ENCODE measurements at places on chromosomes 7 and 10.

DNA sequence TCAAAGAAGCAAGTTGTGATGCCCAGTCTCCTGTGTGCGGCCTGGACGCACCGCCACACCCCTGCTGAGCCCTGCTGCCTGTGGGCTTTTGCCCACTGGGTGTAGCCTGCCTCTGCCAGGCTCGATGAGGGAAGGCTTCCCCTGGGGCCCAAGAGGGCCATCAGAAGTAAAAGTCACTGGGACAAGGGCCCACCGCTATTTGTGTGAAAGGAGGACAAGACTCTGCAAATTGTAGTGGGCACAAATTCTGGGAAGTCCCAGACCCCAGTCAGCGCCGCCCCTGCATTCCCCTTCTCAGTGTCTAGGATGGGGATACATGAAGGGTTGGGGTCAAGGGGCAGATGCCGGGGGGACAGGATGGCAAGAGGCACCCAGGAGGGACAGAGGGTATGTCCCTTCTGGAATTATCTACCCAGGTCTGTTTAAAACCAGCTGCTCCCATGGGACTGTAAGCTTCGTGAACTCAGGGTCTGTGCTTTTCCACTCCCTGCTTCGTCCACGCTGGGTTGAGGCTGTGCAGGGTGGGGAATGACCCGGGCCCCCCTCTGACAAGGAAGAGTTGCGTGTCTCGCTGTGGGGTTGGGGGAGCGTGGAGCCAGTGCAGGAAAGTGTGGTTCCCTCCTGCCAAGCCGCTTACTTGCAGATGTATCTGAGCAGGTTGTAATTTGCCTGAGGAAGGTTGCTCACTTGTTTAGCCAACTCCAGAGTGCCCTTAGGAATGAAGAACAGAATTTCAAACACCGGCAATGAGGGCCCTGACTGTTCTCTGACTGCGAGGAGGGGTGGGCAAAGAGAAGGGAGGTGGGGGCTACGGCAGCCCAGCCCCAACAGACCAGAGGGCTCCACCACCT, 147.2 kb downstream of the MAPK8 start:
- no peak for DNase-seq

- no peak for DNase-seq
Observed at GRCh38 chr10:97388152-97388551, 13.0 kb downstream of the RRP12 start.

DNA sequence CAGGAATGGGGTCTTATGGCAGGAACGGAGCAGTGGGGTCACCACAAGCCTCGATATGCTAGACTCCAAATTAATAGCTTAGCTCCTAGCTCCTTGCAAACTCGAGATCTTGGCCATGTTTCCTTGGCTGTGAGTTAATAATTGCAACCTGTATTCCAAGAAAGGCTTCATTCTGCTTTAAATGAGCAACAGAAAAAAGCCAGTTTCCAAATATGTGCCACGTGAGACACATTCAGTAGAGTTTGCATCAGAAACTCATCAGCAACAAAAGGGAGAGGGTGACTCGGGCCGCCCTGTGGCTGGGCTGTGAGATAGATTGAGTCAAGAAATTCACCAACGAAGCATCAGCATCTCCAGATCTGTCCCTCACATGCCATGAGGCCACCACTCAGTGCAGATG, 112.0 kb downstream of the NPTX2 start:
- DNase-seq: no peak

DNA sequence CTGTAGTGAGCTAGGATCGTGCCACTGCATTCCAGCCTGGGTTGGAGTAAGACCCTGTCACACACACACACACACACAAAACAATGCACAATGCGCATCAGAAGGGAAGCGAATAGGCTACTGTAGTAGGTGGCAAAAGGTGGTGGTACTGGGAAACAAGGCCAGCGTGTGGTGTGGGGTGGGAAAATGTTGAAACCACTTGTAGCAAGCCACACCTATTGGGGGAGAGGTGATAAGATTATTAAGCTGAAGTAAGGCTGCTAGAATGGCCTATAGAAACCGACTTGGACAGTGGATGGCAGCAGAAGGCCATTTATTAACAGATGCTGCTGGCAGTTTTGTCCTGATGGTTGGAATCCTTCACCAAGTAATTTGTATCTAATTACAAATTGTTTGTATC, 7.2 kb upstream of the CHCHD1 start:
- DNase-seq: peak; percentile 18

DNA sequence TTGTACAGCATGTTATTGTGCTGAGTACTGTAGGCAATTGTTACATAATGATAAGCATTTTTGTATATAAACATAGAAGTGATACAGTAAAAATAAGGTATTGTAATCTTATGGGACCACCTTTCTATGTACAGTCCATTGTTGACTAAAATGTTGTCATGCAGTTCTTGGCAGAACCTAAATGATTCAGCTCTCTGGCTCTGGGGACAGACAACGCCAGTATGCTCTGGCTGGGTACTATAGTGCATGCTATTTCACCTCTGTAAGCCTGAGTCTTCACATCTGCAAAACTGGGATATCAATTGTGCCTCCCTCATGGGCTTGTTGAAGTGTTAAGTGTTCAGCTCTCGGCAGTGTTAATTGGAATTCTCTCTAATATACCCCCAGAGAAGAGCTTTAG, 674.3 kb downstream of the INHBA start:
- DNase-seq: no peak

DNA sequence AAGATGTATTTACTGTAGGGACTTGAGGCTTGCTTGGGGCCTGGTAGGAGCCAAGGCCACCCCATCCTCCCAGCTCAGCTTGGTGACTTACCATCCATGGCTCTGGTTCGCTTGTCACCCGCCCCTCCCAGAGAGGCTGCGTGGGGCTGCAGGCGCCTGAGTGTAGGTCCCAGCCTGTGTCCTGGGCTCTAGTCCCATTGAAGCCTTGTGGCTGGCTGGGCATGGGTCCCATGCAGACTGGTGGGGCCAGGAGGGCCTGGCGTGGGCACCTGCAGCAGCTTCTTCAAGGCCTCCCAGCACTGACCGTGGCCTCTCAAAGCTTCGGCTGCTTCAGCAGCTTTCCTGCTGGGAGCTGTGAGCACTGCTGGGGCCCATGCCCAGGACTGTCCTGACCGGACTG, 118.1 kb downstream of the INPP5A start:
- DNase-seq: no peak

GRCh38 chr7:16586081-16586874, 59.3 kb downstream of the ANKMY2 start:
- DNase-seq: no peak

DNA sequence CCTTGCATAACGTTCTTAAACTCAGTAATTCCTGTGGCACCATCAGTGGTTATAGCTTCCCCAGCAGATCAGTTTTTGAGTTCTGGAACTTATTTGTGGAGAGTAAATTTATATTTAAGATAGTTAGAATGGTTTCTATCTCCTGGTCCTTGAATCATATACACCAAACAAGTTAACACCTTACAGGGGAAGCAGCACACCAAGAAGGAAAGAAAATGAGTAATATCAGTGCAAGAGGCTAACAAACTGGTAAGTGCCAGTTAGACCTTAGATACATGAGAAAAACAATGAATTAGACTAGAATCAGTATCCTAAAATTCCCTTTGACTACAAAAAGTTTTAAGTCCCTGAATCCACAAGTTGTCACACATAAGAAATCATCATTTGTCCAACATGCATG, 54.2 kb downstream of the ABI1 start:
- no peak for DNase-seq

GRCh38 chr10:79393221-79393923, 46.1 kb downstream of the PPIF start:
- no peak for DNase-seq

DNA sequence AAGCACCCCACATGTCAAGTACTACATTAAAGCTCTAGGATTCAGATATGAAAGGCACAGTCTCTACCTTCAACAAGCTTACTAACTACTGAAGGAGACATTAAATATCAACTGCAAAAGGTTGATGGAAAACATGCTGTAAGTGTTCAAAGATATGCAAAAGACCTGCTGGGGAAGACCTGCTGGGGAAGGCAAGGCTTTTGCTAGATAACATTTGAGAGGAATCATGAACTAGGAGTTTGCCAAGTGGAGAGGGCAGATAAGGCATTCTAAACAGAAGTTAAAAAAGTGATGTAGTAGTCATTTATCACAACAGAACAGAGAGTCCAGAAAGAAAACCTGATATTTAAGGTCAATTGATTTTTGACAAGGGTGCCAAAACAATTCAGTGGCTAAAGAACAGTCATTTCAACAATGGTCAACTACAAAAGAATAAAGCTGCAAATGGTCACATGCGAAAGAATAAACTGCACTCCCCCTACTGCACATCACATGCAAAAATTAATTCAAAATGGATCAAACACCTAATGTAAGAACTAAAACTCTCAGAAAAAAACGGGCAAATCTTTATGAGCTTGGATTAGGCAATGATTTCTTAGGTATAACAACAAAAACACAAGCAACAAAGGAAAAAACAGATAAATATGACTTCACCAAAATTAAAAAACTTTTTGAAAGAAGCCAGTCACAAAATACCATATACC, 23.0 kb upstream of the MSS51 start:
- no peak for DNase-seq

- peak; percentile 20 for DNase-seq
Observed at GRCh38 chr7:87628780-87629569, 777 bp downstream of the RUNDC3B start.

DNA sequence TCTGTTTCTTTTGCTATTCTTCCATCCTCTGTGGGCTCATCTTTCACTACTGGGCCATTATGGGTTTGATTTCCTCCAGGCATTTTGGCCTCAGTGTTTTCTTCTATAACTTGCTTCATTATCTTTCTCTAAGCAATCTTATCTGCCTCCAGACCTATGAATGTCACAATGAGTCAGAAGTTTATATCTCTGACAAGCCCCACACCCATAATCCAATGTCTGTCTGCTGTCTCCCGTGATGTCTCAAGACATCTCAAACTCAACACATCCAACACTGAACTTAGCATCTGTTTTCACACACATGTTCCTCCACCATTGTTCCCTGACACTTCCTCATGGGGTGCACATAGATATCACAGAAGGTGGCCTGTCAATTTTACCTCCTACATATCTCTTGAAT, 46.7 kb upstream of the RHOBTB1 start:
- no peak for DNase-seq

GRCh38 chr10:62239994-62240393, 28.6 kb downstream of the RTKN2 start:
- DNase-seq: no peak

- no peak for DNase-seq
Observed at GRCh38 chr10:86651631-86652331, 2.6 kb upstream of the OPN4 start.

GRCh38 chr7:96299496-96299895, 22.4 kb downstream of the SLC25A13 start:
- no peak for DNase-seq

DNA sequence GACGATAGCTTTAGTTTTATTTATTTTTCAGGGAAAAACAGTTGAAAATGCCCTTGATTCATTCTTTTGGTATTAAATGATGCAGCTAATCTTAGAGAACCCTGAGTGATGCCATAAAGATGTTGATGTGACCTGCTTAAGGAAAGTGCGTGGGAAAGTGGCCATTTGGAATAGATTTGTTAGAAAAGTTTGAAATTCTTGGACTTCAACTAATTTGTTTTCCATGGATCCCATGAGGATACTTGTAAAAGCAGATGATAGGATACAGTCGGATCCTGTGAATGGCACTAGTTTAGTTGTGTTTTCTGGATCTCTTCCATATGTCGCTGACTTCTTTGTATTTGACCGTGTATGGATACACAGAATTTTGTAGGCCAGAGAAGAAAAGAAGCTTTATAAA, 69.0 kb downstream of the SEPTIN7 start:
- DNase-seq: no peak

GRCh38 chr7:158276414-158277218, 311.0 kb downstream of the PTPRN2 start:
- no peak for DNase-seq

GRCh38 chr10:116627386-116627933, 6.7 kb downstream of the PNLIPRP2 start:
- DNase-seq: peak; percentile 7

- no peak for DNase-seq
Observed at GRCh38 chr10:98405422-98405821, 9.6 kb downstream of the PYROXD2 start.

GRCh38 chr10:43861966-43862751, 213.5 kb upstream of the ZNF32 start:
- DNase-seq: peak; percentile 31

DNA sequence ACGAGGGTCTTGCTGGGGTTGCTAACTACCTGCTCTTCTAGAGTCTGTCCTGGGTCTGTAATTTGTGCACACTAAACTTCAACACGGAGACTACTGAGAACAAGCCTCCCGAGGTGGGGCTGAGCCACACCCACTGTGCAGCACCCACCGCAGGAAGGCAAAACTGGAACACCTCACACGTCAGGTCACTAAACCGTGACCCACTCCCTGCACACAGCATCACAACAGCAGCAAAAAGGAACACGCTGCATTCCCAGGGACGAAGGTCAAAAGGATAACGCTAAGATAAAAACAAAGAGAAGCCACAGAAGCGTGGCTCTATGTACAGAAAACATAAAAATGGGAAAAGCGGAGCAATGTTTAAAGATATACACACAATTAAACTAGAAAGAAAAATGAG, 170.1 kb downstream of the MAD1L1 start:
- no peak for DNase-seq

- no peak for DNase-seq
Observed at GRCh38 chr10:3791974-3792633, 7.1 kb upstream of the KLF6 start.

GRCh38 chr10:112658900-112659638, 212.1 kb downstream of the VTI1A start:
- DNase-seq: peak; percentile 91

DNA sequence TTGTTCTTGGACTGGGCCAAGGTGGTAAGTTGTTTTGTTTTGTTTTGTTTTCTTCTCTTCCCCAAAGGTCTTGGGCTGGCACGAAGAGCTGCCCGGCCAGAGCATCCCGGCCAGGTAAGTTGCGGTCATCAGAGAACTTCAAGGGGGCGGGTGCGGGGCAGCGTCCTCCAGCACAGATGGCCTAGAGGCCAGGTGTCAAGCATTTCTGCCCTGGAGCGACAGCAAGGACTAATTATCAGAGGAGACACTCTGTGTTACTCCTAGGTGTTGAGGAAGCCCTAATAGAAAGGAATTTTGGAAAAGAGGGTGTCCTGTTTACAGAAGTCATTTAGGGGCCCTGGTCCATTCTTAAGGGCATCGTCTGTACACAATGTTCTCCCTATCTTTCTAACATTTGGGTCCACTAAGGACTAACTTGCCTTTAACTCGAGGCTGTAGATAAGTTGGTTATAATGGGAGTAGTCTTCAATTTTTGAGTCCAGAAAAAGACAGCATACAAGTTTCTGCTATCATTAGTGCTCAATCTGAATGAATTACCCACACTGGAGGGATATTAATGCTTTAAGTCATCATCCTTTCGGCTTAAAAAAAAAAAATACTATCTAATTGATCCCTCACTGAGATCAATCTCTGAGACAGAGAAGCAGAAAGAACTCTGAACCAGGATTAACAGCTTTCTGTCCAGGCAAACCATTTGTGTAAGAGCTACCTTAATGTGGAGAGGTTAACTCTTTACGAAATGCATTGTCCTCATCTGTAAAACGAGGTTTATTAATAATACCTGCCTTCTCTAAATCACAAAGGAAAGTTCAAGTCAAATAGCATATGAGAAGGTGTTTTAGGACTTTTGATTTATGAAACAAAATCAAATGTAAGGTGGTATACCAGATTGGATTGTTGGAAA, 1.5 kb downstream of the ITGB8 start:
- no peak for DNase-seq
